MV-4-11 (cell line): ENCODE measurements at places on chromosomes 7 and 10.

DNA sequence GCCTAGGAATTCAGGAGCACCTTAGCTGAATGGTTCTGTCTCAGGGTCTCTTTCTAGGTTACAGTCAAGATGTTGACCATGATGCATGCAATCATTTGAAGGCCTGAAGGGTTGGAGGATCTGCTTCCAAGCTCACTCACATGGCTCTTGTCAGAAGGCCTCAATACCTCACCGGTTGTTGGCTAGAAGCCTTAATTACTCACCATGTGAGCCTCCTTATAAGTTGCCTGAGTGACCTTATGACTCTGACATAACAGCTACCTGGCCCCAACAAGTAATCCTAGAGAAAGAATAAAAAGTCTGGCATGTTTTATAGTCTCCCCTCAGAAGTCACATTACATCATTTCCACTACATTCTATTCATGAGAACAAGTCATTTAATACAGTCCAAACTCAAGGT, 3.4 kb upstream of the C1GALT1 start:
- DNase-seq, result no peak

- DNase-seq, result no peak
Observed at GRCh38 chr10:4099202-4099601, 314.2 kb upstream of the KLF6 start.

GRCh38 chr7:28270536-28270935, 89.9 kb upstream of the JAZF1 start:
- no peak for DNase-seq

DNA sequence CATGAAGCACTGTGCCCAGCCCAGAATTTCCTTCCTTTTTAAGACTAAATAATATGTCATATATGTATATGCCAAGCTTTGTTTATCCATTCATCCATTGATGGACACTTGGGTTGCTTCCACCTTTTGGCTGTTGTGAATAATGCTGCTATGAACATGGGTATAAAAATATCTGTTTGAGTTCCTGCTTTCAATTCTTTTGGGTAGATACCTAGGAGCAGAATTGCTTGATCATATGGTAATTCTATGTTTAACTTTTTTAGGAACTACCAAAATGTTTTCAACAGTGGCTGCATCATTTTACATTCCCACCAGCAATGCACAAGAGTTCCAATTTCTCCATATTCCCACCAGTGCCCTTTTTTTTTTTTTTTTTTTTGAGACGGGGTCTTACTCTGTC, 13.2 kb upstream of the PLAU start:
- DNase-seq, result no peak

GRCh38 chr7:127346575-127347256, 45.8 kb downstream of the ZNF800 start:
- DNase-seq, result no peak
